Myometrial cell (primary cell): ENCODE measurements at places on chromosomes 5 and 9. TPM values are rescaled to one million over a fixed set of nuclear protein-coding genes. Genes with fewer than 3 reads are reported as not detected.

The ZNF782 gene
- 0.71 and 1.2 TPM in 2 replicates for total RNA-seq

The LECT2 gene
- not detected in 2 replicates for total RNA-seq

The GFI1B gene
- total RNA-seq = not detected in 2 replicates

The TAF7 gene
- total RNA-seq = 45.8 and 59.5 TPM in 2 replicates

The OR1N1 gene
- not detected in 2 replicates for total RNA-seq

The CD274 gene
- total RNA-seq = 3.0 and 4.3 TPM in 2 replicates

The PAEP gene
- total RNA-seq = not detected in 2 replicates

The STPG3 gene
- total RNA-seq = not detected in 2 replicates

The KCNV2 gene
- not detected in 2 replicates for total RNA-seq

The PTCH1 gene
- total RNA-seq = 3.2 and 11.0 TPM in 2 replicates

The SV2C gene
- not detected in 2 replicates for total RNA-seq

The ZSWIM6 gene
- total RNA-seq = 3.5 and 6.4 TPM in 2 replicates

The CATSPER3 gene
- under 0.01 TPM in 1 of 2 replicates, not detected in the other for total RNA-seq

The ADAMTSL2 gene
- total RNA-seq = not detected in 2 replicates

The SPINK13 gene
- total RNA-seq = not detected in 2 replicates

The RIOK2 gene
- 11.7 and 32.6 TPM in 2 replicates for total RNA-seq

The PCSK1 gene
- under 0.01 and 0.58 TPM in 2 replicates for total RNA-seq

The LPCAT1 gene
- total RNA-seq = 50.9 and 66.9 TPM in 2 replicates

The LMX1B gene
- not detected in 2 replicates for total RNA-seq
